Suprapubic skin (tissue), 4 donors: ENCODE measurements at places on chromosomes 3 and 15. TPM values are rescaled to one million over a fixed set of nuclear protein-coding genes. Genes with fewer than 3 reads are reported as not detected.

DNA sequence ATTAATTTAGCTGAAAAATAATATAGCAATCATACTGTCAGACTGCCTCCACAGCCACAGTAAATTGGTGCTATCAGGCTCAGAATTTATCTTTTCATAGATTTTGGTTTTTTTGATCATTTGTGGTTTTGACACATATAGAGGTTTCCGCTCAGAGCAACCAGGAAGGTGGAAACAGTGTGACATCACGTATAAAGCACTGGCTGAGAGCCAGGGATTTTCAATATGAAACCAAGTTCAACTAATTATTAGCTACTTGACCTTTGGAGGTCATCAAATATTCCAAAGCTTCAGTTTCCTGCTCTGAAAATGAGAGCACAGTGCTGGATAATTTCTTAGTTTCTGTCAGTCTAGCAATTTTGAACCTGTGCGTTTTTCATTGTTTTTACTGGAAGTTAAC lies 433.8 kb upstream of the SUCLG2 start:
- DNase-seq: no peak

RAB43 gene
- total RNA-seq: 7.9 TPM

AADAC gene
- total RNA-seq: 2.7 TPM

DNA sequence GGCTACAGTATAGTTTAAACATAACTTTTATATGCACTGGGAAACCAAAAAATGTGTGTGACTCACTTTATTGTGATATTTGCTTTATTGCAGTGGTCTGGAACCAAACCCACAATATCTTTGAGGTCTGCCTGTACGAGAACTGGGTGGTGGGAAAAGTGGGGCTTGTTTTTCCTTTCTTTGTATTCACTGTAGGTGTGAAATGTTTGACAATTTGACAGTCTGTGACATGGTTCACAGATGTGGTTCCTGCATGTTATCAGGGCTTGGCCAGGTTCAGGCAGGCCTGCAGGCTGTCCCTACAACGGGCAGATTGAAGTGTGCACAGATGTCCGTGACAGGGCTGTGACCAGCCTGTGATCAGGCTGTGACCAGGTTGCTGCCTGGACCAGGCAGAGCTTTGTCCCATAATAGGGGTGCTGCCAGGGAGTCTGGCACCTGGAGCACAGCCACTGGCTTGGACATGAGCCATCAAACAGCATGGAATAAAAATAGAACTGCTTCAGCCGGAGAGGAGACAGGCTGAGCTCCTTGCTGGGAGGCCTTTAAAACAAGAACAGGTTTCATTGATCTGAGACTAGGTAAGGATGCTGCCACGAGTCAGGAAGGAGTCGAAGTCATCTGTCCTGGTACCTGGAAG lies 61.0 kb downstream of the KLF13 start:
- DNase-seq: peak; percentile 3

KY gene
- 41.9 TPM for total RNA-seq

LYSMD2 gene
- 9.9 TPM for total RNA-seq

WDR72 gene
- total RNA-seq: 5.3 TPM

- no peak for DNase-seq
Observed at GRCh38 chr3:24490151-24490550, 4.5 kb downstream of the THRB start.

TFDP2 gene
- total RNA-seq: 58.7 TPM

- DNase-seq: no peak
Observed at GRCh38 chr3:174857301-174857700, 1.8 kb upstream of the NAALADL2 start.

SPTBN5 gene
- 2.7 TPM for total RNA-seq

DNA sequence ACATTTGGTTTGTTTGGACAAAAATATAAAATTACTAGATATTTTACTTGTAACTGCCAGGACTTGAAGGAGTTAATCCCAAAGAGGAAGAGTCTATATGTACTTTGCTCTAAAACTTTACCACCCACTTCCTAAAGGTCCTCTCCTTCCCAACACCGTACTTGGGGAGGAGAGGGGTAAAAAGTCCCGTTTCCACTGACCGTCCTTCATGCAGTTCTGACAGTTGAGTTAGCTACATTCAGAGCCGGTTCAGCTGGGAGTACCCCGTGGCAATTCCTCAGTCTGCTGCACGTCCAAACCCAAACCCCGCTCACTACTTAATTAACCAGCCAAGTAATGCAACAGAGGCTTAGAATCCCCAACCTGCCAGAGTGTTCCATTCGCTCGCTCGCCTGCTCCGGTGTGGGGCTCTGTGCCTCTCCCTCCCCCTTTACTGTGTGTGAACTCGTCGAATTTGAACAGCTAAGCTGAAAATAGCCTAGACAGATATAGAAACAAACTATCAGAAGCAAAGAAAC lies 519.7 kb downstream of the FOXP1 start:
- peak; percentile 61 for DNase-seq

- DNase-seq: no peak
Observed at GRCh38 chr3:87733671-87734367, 325.0 kb downstream of the CGGBP1 start.

SLC12A1 gene
- total RNA-seq: not detected

CFAP92 gene
- total RNA-seq: 0.11 TPM

DNA sequence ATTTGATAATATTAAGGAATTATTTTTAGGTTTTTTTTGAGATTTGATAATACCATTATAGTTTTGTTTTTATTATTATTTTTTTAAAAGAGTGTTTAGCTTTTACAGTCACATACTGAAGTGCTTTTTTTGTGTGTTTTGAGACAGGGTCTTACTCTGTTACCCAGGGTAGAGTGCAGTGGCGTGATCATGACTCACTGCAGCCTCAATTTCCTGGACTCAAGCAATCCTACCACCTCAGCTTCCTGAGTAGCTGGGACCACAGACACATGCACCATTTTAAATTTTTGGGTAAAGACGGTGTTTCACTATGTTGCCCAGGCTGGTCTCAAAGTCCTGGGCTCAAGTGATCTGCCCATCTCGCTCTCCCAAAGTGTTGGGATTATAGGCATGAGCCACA lies 73.0 kb downstream of the SUMF1 start:
- DNase-seq: no peak

PRSS50 gene
- total RNA-seq: not detected

MST1R gene
- total RNA-seq: 65.1 TPM

MEGF11 gene
- 8.5 TPM for total RNA-seq

FBLN2 gene
- 56.8 TPM for total RNA-seq

DNA sequence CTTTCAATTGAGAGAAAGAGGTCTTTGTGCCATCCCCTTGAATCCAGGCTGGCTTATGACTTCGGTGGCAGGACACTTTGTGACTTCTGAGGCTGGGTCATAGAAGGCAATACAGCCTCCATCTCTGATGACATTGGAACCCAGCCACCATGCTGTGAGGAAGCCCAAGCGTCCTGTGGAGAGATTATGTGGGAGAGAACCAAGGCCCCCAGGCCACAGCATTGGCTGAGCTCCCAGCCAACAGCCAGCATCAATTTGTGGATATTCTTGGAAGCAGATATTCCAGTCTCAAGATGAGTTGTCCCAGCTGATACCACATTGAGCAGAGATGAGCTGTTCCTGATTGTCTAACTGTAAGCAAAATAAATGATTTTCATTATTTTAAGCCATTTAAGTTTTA lies 12.7 kb upstream of the XIRP1 start:
- DNase-seq: no peak

GRCh38 chr3:124818398-124819091 lies 68.6 kb downstream of the ITGB5 start:
- DNase-seq: no peak

SERINC4 gene
- not detected for total RNA-seq

GRCh38 chr3:157059181-157059580 lies 100.8 kb downstream of the CCNL1 start:
- no peak for DNase-seq

PRTG gene
- 0.49 TPM for total RNA-seq

GRCh38 chr15:80562033-80562432 lies 133.1 kb upstream of the ABHD17C start:
- DNase-seq: no peak

ZMAT3 gene
- 11.3 TPM for total RNA-seq

DNA sequence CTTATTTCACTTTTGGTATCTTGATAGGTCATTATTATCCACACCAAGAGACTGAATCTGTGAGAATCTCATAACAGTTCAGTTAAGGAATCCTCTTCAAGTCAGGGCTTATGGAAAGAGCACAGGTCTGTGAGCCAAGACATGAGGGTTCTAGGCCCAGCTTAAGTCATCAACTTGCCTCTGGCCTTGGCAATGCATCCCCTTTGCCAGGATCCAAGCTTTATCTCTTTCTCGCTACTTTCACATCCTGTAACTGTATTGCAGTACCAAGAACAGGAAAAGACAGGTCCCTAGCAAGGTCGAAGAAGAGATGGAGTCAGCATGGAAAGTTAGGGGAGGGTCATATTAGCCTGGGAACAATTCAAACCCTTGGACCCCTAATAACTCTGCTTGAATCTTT lies 13.5 kb upstream of the APOD start:
- no peak for DNase-seq

LEKR1 gene
- 1.3 TPM for total RNA-seq

DNA sequence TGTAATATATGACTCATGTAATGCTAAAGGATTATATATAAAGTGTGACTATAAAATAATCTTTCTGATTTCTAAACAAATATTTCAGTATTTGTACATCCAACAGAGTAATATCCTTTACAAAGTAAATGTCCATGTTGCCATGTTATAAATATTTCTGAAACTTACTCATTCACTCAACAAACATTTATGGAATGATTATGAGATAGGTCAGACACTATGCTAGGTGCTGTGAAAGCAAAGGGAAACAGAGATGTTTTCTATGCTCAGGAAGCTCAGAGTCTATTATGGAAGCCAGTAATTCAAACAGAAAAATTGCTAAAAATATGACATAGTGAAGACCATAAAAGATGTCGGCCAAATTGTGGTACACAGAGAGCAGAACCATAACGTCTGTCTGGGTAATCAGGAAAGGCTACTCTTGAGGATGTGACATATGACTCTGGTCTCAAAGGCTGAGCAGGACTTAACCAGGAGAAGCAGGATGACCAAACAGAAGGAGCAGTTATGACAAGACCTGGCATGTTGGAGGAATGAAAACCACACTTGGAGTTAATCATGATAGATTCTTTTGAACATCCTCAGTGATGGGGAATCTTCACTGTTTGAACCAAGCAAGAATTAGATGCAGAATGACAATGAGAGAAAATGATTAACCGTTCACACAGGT lies 39.0 kb upstream of the MYO5C start:
- no peak for DNase-seq

- no peak for DNase-seq
Observed at GRCh38 chr3:60330107-60330506, 921.1 kb downstream of the FHIT start.

DNA sequence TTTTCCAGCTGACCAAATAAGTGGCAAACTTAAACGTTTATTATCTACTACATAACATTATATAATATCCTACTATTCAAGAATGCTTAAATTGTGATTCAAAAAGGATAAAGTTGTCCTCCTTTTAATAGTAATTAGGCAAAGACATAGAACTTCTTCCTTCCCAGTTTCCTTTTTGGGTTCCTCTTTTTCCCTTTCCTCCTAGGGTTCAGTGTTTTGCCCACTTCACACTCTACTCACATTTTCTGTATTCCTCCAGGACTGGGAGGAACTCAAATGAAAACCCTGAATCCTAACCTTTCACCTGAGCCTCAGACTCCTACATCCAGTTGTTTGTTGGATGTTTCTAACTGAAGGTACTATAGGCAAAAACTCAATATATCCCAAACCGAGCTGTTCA lies 132.5 kb downstream of the PEAK1 start:
- no peak for DNase-seq

GRCh38 chr3:55467099-55467498 lies 20.0 kb downstream of the WNT5A start:
- DNase-seq: no peak

- DNase-seq: no peak
Observed at GRCh38 chr3:188948281-188948996, 223.3 kb upstream of the TPRG1 start.

- DNase-seq: no peak
Observed at GRCh38 chr15:48899793-48900192, 21.9 kb downstream of the EID1 start.

DNA sequence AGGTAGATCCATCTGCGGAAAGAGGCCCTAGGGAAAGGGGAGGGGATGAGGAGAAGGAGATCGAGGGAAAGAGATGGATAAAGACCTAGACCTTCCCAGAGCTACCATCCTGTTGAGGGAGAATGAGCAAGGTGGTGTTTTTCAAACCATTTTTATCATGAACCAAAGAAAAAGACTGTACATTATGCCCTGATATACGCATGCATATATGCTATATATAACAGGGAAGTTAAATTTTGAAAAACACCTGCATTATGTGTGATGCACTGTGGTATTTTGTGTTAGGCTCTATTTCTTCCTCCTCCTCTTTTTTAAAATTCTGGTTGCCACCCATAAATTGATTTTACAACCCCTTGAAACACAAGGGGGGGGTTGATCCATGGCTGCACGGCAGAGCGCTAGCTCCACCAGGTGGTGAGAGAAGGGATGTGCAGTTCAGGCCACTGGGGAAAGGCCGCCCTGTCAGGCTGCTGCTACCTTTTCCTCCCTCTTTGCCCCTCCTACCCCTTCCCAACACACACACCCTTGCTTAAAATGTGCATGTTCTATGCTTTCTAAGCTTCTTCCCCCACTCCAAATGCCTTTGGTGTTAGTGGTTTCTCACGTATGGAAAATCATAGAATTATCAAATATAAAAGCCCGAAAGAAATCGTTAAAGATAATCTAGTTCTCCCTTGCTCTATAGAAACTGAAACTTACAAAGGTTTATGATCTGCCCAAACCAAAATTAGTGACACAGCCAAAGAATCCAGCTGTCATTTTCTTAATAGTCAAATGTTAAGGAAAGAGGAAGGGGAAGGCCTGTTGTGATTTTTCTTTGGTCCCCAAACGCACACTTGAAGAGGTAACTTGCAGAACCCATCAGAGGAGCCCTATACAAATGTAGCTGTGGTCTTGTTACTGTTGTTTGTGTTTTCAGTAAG lies 262.0 kb upstream of the UMPS start:
- DNase-seq: no peak

- no peak for DNase-seq
Observed at GRCh38 chr3:21573291-21573690, 177.7 kb downstream of the ZNF385D start.

DGKG gene
- 1.4 TPM for total RNA-seq

GRCh38 chr3:134369861-134370596 lies 4.2 kb downstream of the AMOTL2 start:
- no peak for DNase-seq

GRCh38 chr3:121883507-121883906 lies 10.7 kb upstream of the SLC15A2 start:
- DNase-seq: no peak

GOLGA8S gene
- not detected for total RNA-seq

DNA sequence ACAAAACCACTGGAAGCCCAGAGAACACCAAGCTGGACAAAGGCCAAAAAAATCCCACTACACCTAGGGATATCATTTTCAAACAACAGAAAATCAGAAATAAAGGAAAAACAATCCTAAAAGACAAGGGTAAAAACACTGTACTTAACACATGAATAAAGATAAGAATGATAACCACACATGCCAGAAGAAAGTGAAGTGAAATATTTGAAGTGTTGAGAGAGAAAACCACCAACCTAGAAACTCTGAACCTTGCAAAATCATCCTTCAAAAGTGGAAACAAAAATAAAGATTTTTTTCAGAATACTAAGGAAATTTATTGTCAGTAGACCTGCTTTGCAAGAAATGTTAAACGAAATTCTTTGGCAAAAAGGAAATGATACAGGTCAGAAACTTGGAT lies 45.1 kb downstream of the KPNA1 start:
- DNase-seq: no peak

- no peak for DNase-seq
Observed at GRCh38 chr3:120349855-120350125, 636 bp upstream of the LRRC58 start.

GRCh38 chr15:91909574-91909973 lies 56.1 kb downstream of the SLCO3A1 start:
- DNase-seq: no peak

GRCh38 chr15:31774045-31774444 lies 256.3 kb upstream of the CHRNA7 start:
- no peak for DNase-seq
